ENCODE measurements at places on chromosomes 6 and 20. TPM values are rescaled to one million over a fixed set of nuclear protein-coding genes. Genes with fewer than 3 reads are reported as not detected.

The LY86 gene
- not detected for polyA plus RNA-seq

The C6orf136 gene
- polyA plus RNA-seq, result 11.7 TPM

The RIPPLY2 gene
- polyA plus RNA-seq, result not detected

DNA sequence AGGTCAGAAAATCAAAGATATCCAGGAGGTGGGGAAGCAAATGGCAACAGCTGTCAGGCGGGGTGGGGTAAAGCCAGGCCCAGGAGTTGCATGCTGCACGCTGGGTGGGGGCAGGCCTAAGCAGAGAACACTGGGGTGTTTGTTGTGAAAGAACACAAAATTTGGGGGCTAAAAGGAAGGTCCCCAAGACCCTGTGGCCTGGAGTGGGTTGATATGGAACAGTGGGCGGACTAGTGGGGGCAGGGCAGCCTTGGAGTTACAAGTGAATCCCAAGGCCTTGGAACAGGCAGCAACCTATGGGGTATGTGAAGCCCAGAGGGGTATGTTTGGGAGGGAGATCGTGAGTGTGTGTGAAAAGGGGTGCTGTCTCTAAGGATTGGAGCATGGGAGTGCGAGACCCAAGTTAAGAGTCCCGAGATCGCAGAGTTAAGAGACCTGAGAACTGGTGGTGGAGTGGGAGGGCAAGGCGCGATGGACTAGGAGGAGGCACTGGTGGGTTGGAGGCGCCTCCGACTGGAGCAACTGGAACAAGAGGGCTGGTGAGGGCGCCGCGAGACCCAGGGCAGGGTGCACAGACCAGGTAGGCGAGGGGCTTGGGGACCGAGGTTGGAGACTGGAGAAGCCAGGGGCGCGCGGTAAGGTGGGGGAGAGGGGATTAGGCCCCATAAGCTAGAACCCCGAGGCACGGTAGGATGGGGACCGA lies 658 bp downstream of the CUL7 start:
- peaks cover 18% of the 10 kb centered on the region for H3K4me1 ChIP-seq
- peak overlapping the region; percentile 68 for H3K4me3 ChIP-seq
- DNase-seq, result peak; percentile 20
- H3K36me3 ChIP-seq, result peaks cover 44% of the 10 kb centered on the region
- H3K27ac ChIP-seq, result peak overlapping the region; percentile 87

DNA sequence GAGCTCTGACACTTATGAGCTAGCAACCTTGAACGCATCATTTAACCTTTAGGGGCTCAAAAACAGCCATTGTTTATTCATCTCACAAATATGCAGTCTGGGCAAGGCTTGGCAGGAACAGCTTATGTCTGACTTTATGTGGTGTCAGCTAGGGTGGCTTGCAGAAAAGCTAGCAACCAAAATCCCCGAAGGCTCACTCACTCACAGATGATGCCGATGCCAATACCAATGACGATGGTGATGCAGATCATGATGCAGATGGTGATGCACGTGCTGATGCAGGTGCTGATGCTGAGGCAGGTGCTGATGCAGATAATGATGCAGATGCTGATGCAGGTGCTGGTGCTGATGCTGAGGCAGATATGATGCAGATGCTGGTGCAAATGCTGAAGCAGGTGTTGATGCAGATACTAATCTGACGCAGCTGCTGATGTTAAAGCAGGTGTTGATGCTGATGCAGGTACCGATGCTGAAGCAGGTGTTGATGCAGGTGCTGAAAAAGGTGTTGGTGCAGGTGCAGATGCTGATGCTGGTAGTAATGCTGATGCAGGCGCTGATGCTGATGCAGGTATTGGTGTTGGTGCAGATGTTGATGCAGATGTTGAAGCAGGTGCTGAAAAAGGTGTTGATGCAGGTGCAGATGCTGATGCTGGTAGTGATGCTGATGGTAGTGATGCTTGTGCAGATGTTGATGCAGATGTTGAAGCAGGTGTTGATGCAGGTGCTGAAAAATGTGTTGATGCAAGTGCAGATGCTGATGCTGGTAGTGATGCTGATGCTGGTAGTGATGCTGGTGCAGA lies 195.6 kb downstream of the NFATC2 start:
- peaks cover 26% of the 10 kb centered on the region for H3K4me1 ChIP-seq
- no peaks in the 10 kb centered on the region for H3K36me3 ChIP-seq
- peak; percentile 83 for DNase-seq
- no peak overlapping the region for H3K4me3 ChIP-seq

- no peaks in the 10 kb centered on the region for H3K27me3 ChIP-seq
- H3K4me1 ChIP-seq, result no peaks in the 10 kb centered on the region
- no peak overlapping the region for H3K27ac ChIP-seq
- no peak overlapping the region for H3K4me3 ChIP-seq
Observed at GRCh38 chr20:2604506-2604835, 48.0 kb upstream of the NOP56 start.

- no peak for DNase-seq
- no peak overlapping the region for H3K4me3 ChIP-seq
- H3K27me3 ChIP-seq, result no peaks in the 10 kb centered on the region
Observed at GRCh38 chr6:166587631-166588413, 1.3 kb upstream of the RAMACL start.

DNA sequence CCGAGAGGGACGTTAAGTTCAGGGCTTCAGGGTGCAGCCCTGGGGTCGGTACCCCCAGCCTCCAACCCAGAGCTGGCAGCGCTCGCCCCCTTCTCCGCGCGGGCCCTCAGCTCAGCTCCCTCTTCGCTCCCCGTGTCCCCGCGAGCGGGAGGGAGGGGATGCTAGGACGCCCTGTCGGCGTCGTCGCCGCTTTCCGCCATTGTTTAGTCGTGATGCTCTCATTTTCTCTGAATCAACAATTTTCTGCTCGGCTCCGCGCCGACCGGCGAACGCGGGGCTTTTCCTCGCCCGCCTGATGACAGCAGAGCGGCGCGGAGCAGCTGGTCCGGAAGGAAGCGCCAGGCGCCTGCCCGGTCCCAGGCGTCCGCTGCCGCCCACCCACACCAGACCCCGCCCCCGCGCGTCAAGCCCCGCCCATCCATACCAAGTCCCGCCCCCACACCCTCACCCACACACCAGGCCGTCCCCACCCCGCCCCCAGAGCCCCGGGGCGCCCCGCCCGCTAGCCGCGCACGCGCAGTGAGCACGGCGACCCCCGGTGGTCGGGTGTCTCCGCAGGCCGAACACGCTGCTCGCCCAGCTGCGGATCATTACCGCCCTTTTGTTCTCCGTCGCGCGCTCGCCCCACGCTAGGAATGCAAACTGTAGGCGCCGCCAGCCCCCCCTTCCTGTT lies 50.1 kb upstream of the SLC32A1 start:
- no peak overlapping the region for H3K27ac ChIP-seq
- DNase-seq, result peak; percentile 47
- peak overlapping the region; percentile 62 for H3K4me3 ChIP-seq
- no peaks in the 10 kb centered on the region for H3K36me3 ChIP-seq
- no peaks in the 10 kb centered on the region for H3K4me1 ChIP-seq

- peaks cover 12% of the 10 kb centered on the region for H3K4me1 ChIP-seq
- no peak overlapping the region for H3K27ac ChIP-seq
- no peaks in the 10 kb centered on the region for H3K36me3 ChIP-seq
- H3K4me3 ChIP-seq, result no peak overlapping the region
- DNase-seq, result no peak
Observed at GRCh38 chr6:4611429-4612129, 164.6 kb upstream of the CDYL start.

GRCh38 chr20:64080013-64080812 lies at the start of gene OPRL1:
TSS of gene OPRL1 (plus strand) at chr20:64080082. CDS start at chr20:64092721, 12,639 bp downstream.
- H3K4me3 ChIP-seq, result peak within 1 kb of the TSS; percentile 88
- DNase-seq, result no peak
- peaks cover 27% of the 10 kb centered on the region for H3K27me3 ChIP-seq
- peak within 1 kb of the TSS; percentile 30 for H3K27ac ChIP-seq

GRCh38 chr6:46217671-46218131 lies 46.9 kb upstream of the ENPP5 start:
- no peaks in the 10 kb centered on the region for H3K36me3 ChIP-seq
- no peaks in the 10 kb centered on the region for H3K4me1 ChIP-seq
- no peaks in the 10 kb centered on the region for H3K27me3 ChIP-seq
- H3K4me3 ChIP-seq, result no peak overlapping the region
- H3K27ac ChIP-seq, result no peak overlapping the region
- no peak for DNase-seq

GRCh38 chr6:40417031-40417430 lies 170.1 kb downstream of the LRFN2 start:
- no peaks in the 10 kb centered on the region for H3K36me3 ChIP-seq
- no peaks in the 10 kb centered on the region for H3K4me1 ChIP-seq
- H3K27me3 ChIP-seq, result no peaks in the 10 kb centered on the region

DNA sequence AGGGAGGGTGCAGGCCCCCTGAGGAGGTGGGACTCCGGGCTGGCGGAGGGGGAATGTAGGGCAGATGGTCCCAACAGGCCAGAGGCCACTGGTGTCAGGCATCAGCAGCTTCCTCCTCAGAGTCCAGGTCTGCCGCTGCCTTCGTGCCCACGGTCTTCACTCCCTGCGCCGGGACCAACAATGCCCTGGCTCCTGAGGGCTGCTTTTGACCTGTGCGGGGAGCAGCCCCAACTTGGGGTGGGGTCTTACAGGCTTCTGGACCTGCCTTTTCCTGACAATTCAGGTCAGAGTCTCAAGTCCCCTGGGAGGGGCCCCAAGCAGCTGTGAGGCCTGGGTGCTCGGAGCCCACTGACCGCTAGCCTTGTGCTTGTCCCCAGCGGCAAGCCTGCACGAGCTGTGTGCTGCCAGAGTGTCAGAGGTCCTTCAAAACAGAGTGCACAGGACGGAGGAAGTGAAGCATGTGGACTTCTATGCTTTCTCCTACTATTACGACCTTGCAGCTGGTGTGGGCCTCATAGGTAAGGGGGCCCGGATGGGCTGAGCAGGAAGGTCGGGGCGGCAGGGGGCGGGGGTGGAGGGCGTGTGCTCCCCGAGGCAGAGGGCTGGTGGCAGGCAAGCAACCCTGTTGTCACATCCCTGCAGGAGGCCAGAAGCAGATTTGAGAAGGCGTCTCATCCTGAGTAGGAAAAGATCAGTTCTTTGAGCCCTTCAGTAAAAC lies 25.3 kb upstream of the PYGB start:
- H3K27me3 ChIP-seq, result no peaks in the 10 kb centered on the region
- peaks cover 18% of the 10 kb centered on the region for H3K36me3 ChIP-seq
- DNase-seq, result no peak
- H3K4me3 ChIP-seq, result no peak overlapping the region
- peak overlapping the region; percentile 0 for H3K27ac ChIP-seq

GRCh38 chr6:43054206-43054943 lies 724 bp upstream of the CUL7 start:
- peaks cover 36% of the 10 kb centered on the region for H3K36me3 ChIP-seq
- peak overlapping the region; percentile 16 for H3K4me3 ChIP-seq
- DNase-seq, result no peak
- H3K27me3 ChIP-seq, result no peaks in the 10 kb centered on the region
- H3K4me1 ChIP-seq, result peaks cover 20% of the 10 kb centered on the region
- H3K27ac ChIP-seq, result peak overlapping the region; percentile 17

Data from IMR-90 (cell line).